ENCODE measurements at places on chromosomes 3 and 15. TPM values are rescaled to one million over a fixed set of nuclear protein-coding genes. Genes with fewer than 3 reads are reported as not detected.

DNA sequence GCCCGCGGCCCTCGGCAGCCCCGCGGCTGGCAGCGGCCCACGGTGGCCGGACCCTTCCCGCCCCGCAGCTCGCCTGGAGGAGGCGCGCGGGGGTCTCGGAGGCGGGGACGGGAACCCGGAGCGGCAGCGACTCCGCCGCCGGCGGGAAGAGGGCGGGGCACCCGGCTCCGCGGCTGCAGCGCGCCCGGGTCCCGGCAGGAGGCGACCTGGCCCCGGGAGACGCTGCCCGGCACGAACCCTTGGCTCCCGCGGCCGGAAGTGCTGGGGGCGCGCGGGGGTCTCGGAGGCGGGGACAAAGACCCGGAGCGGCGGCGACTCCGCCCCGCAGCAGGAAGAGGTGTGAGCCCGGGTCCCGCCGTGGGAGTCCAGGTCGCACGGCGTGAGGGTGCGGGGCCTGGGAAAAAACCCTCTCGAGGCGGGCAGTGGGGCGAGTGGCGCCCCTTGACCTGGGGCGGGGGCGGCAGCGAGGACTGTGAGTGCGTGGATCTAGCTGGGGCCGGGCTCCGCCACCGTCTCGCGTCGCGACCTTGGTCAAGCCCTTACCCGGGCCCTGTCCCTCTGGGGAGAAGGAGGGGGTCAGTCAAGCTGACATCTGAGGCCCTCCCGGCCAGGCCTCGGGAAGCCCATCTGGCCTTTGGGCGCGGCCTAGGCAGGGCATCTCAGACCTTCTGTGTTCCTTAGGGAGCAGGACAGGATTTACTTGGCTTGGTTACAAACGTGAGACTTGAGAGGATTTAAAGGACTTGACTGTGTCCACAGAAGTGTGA is at the start of gene CIB2:
TSS of gene CIB2 (minus strand) at position 151 of the 767 bp plus-strand sequence. CDS start 230 bp downstream, outside the sequence.
- DNase-seq, result peak; percentile 86

DNA sequence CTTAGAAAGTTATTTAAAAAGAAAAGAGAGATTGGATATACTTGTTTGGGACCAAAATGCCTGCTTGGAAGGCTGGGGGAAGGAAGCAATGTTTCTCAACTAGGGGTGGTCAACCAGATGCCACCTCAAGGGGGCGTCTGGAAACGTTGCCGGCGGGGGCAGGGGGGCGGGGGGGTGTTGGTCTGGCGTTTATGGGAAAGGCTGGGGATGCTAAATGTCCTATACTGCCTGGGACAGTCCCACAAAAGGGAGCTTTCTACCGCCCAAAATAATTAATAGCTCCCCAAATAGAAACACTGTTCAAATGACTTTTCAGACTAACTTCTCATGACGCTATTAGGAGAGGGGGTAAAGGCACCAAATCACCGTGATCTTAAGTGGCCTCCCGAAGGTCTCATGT is 2.2 kb downstream of the POLG start:
- DNase-seq, result peak; percentile 51

DNA sequence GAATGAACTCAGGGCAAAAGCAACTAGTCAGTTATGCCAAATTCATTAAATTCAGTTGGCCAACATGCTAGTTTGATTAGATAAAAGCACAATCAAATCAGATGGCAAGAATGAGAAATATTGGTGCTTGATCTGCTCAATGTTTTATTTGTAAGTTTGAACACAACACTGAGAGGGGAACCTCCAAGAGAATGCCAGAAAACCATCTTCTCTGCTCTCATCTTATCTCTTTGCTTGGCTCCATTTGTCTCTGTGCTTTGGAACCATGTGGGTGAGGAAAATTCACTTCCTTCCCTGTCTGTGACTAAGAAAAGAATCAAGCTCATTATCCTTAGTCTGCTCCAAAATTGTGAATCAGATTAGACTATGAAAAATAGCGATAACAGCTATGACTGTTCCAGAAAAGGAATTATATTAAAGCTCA is 43.6 kb upstream of the DCBLD2 start:
- DNase-seq, result no peak

GRCh38 chr3:55471522-55472280 is 15.4 kb downstream of the WNT5A start:
- DNase-seq, result no peak

DNA sequence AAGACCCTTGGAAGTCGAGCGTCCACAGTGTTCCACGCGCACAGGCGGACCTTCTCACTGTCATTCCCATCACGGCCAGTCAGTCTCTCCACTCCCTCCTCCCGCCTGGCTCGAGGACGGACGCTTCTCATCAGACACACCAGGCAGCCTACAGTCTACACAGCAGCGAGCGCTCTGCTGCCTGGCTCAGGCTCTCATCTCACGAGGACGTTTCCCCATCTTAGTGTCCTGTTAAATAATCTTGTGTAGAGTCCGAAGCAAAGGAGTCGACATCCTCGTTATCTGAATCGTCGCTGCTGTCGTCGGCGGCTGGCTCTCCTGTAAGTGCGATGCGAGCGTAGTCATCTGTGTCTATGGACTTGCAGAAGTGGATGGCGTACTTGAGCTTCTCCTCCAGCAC is 12.4 kb upstream of the OCA2 start:
- DNase-seq, result peak; percentile 19

DNA sequence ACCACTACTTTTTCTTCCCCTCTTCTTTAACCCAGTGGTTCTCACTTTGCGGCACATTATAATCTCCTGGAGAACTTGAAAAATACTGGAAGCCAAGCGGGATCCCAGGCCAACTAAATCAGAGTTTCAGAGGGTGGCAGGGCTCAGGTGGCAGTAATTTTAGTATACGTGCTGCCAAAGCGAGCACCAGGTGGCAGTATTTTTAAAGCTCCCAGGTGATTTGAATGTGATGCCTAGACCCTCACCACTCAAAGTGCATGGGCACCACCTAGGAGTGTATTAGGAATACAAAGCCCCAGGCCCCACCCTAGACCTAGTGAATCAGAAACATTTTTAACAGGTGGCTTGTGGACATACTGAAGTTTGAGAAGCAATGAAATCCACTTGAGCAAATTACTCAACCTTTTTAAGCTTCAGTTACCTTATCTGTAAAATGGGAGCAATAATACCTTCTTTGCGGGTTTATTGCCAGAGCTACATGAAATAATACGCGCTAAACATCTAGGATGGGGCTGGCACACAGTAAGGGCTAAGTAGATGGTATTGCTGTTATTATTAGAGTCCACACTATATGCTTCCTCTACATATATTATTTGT is 8.3 kb downstream of the B3GALNT1 start:
- peak; percentile 61 for DNase-seq

- DNase-seq, result no peak
These were observed 4.6 kb upstream of the RTP2 start for GRCh38 chr3:187706971-187707370.

DNA sequence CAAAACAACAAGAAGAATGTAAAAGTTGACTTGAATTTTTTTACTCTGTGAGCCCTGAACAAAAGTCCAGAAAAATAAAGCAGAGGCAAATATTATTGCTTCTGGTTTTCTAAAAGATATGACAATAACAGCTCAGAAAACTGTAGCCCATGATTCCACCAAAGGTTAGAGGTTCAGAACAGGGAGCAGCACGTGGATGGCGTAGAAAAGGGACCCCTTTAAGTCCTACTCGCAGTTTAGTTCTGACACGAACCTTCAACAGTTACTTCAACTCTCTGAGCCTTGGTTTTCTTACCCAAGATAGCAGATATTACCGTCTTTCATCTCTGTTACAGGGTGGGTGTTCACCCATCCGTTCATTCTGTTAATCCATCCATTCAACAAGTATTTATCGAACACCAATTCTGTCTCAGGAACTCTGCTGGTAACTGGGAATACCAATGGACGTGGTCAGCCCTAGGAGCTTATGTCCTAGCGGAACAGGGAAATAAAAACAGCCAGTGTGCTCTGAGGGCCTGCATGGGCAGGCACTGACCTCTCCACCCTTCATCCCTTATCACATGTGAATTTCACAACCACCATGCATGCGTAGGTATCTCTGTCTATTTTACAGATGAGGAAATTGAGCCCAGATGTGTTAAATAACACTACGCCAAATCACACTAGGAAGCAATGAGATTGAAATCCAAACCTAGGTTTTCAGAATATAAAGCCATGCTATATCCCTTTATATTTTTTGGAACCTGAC is 274.2 kb upstream of the ICE2 start:
- no peak for DNase-seq

DNA sequence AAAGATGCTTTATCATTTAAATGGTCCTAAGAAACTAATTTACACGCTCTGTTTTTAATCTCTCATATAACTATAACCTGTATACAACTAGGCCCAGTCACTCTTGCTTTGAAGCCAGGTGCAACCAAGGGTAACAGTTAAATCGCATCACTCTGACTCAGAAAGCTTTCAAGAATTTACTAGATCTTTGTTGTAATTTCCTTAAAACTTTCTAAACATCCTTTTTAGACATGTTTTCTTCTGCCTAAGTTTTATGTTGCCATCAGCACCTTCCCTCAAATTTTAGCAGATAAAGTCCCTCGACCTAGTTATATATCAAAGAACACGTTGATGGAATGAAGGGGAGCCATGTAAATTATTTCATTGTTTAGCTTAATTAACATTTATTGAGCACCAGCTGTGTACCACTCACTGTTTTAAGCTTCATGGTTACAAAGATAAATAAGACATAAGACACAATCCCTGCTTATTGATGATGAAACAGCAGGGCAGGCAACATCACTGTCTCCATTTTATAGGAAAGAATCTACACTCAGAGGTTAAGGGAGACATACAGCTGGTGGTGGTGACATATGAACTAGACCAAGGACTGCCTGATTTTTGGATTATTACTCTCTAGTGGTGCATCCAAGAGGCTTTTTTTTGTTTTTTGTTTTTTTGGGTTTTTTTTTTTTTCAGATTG is 101.0 kb downstream of the CD200R1L start:
- DNase-seq, result no peak

- DNase-seq, result no peak
These were observed 7.5 kb downstream of the P2RY1 start for GRCh38 chr3:152842413-152842812.

DNA sequence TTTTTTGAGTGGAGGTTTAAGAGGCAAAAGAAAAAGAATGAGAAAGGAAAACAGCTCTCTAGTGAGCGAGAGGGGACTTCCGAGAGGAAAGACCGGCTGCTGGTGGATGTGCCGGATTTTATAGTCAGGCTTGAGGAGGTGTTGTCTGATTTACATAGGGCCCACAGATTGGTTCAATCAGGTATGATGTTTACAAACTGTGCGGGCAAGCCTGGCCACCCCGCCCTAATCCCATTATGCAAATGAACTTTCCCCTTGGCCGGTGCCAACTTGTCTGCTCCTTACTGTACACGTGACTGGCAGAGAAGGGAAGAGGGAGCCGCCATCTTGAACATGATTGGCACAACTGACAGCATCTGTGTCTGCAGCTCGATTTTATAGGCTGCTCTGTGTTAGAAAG is 44.7 kb downstream of the FAM43A start:
- no peak for DNase-seq

GRCh38 chr3:114660124-114660523 is 366.3 kb downstream of the TIGIT start:
- DNase-seq, result no peak

- DNase-seq, result no peak
These were observed 6.8 kb downstream of the ABHD2 start for GRCh38 chr15:89095073-89095472.

GRCh38 chr3:10858091-10858490 is 42.1 kb downstream of the SLC6A11 start:
- no peak for DNase-seq

DNA sequence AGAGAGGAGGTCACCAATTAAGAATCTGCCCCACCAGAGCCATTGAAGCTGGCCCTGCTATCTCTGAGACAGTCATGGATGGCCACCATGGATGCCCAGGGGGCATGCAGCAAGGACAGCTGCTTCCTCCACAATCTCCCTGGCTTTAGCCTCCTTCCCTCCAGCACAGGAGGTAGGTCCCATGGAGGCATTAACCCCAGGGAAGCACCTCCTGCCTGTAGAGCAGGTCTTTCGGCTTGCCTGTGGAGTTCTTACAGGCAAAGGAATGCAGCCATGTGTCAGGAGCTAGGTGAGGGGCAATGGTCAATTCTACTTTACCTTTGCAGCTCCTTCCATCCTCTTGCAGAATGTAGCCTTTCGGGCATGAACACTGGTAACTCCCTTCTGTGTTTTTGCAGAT is 93.8 kb downstream of the DUT start:
- DNase-seq, result no peak

DNA sequence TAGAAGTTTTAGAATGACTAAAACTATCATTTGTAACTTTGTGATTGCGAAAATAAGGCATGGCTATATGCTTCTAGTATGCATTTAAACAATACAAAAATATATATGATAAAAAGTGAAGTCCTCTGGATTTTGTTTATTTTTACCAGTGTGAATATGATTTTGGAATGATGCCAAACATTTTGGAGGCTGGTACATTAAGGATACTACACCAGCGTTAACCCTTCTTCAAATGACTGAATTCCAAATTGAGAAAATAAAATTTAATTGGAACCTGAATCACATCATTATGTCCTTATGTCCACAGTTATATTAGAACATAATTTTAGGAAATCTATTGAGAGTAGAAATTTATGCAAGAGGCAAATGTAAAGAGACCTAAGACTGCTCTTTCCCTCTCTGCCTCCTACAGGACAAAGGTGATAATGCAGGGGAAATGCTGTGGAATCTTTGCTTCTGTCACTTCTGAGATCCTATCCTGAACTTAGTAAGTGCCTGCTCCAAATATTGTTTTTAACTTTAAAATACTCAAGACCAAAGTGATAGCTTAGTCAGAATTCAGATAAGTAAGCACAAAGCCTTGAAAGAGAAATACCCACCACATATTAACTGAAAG is 121.1 kb upstream of the NANOGP8 start:
- no peak for DNase-seq

GRCh38 chr3:196932600-196932999 is 9.7 kb downstream of the NCBP2 start:
- no peak for DNase-seq

DNA sequence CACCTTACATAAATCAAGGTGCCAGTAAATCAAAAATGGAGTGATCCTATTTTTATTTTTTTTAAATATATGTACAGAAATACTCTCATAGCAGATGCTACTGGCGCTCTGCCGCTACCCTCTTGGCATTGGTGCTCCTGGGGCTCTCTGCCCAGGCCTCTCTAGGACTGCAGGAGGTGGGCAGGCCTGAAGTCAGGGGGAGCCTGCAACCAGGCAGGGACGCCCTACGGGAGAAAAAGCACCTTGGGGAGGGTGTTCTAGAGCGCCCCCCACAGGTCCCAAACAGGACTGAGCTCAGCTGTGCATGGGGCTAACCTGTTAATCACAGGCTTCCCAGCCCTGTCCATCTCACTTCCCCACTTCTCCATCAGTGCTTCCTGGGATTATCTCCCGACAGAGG is 192.5 kb downstream of the SHQ1 start:
- peak; percentile 65 for DNase-seq

- DNase-seq, result peak; percentile 50
These were observed 35.3 kb upstream of the SEMA4B start for GRCh38 chr15:90165659-90166489.

CDHR4 gene
- total RNA-seq, result not detected

TATDN2 gene
- total RNA-seq, result 34.4 TPM

CYP1A2 gene
- total RNA-seq, result not detected

CNTN4 gene
- total RNA-seq, result 1.6 TPM

CAMK1 gene
- 9.2 TPM for total RNA-seq

ADAMTS9 gene
- 0.46 TPM for total RNA-seq

TTLL3 gene
- total RNA-seq, result 10.3 TPM

SPINK8 gene
- not detected for total RNA-seq

LRRN1 gene
- total RNA-seq, result 269 TPM

ULK3 gene
- total RNA-seq, result 34.0 TPM

ACKR2 gene
- not detected for total RNA-seq
